ENCODE measurements at places on chromosomes 4 and X. TPM values are rescaled to one million over a fixed set of nuclear protein-coding genes. Genes with fewer than 3 reads are reported as not detected.
A peak's percentile ranks its signal among the peaks of the same experiment; 100 is the strongest.

DNA sequence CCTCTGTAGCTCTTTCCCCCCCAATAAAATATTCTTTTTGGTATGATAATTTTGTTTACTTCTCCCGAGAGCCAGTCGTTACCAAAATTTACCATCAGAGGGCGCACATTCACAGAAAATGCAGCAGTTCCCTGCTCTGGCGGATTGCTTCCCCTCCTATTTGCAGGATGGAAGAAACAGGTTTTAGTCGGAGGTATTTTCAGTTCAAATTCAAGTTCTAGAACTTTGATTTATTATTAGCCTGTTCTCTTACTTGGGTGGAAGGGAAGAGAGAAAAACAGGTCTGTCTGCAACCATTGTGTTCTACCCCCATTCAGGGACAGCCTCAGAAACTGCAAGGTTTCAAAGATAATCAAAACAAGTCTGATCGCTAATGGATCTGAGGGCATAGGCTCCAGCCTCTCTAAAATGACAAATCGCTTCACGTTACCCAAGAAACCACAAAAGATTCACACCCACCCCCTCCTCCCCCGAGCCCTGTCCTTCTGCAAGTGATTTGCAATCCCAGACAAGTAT lies 263.8 kb upstream of the RPS6KA3 start:
- H3K27me3 ChIP-seq: peaks cover 65% of the 10 kb centered on the region
- peak; percentile 26 for DNase-seq
- H3K36me3 ChIP-seq: no peaks in the 10 kb centered on the region
- H3K4me3 ChIP-seq: peak overlapping the region; percentile 3
- H3K27ac ChIP-seq: no peak overlapping the region

DNA sequence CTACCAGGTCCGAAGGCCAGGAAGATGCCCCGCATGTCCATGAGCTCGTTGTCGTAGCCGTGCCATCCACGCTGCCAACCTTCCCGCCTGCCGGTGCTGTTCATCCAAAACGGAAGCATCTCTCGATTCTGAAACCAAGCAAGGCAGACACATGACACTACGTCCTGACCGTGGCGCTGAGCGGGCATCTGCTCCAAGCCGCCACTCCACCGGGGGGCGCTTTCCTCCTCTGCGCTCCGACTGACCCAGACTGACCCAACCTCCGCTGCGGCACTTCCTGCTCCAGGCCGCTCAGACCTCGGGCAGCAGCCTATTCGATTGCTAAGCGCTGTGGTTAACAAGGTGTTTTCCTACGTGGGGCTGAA lies 120.5 kb downstream of the ENPP6 start:
- no peaks in the 10 kb centered on the region for H3K36me3 ChIP-seq
- H3K27me3 ChIP-seq: no peaks in the 10 kb centered on the region
- DNase-seq: peak; percentile 24
- H3K27ac ChIP-seq: peak overlapping the region; percentile 35

DNA sequence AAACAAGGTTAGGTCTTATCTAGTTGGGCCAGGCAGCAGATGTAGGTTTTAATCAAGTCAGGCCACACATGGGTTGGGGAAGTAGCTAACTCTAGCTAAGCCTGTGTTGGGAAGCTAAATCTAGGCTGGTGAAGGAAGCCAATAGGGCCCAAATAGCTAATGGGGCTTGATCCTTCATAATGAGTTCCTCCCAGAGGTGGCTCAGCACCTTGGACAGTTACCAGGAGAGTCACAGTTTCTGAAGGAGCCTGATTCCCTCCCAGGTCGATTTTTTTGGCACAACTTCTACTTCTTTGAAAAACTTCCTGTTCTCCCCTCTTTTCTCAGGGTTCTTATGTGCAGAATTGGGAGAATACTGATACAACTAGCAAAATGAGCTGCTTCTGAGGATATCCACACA lies 242.5 kb upstream of the PRPS2 start:
- H3K27ac ChIP-seq: no peak overlapping the region
- no peaks in the 10 kb centered on the region for H3K36me3 ChIP-seq
- H3K27me3 ChIP-seq: no peaks in the 10 kb centered on the region
- H3K4me1 ChIP-seq: no peaks in the 10 kb centered on the region
- DNase-seq: no peak

DNA sequence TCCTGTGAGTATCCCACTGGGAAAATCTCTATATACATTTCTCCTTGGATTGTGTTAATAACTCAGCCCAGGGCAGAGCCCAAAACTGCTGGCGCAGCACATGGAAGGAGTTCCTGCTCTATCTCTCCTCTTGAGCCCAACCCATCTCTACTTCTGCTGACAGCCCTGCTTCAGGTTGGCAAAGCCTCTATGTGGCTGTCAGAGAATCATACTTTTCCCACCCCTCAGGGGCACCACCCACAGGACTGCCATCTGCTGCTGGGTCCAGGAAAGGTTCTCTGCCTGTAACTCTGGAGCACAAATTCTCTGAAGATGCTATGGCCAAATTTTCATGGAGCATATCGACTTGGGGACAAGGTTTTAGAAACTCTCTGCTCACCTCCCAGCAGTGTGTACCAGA lies 278.5 kb upstream of the EMCN start:
- no peak overlapping the region for H3K4me3 ChIP-seq
- no peaks in the 10 kb centered on the region for H3K4me1 ChIP-seq
- no peaks in the 10 kb centered on the region for H3K27me3 ChIP-seq
- DNase-seq: no peak

GRCh38 chr4:166913926-166914325 lies 320.4 kb downstream of the SPOCK3 start:
- H3K27me3 ChIP-seq: no peaks in the 10 kb centered on the region
- no peaks in the 10 kb centered on the region for H3K4me1 ChIP-seq
- H3K4me3 ChIP-seq: no peak overlapping the region

GRCh38 chr4:7254736-7255487 lies 62.6 kb downstream of the SORCS2 start:
- H3K27me3 ChIP-seq: no peaks in the 10 kb centered on the region
- H3K36me3 ChIP-seq: no peaks in the 10 kb centered on the region
- H3K4me3 ChIP-seq: no peak overlapping the region

DNA sequence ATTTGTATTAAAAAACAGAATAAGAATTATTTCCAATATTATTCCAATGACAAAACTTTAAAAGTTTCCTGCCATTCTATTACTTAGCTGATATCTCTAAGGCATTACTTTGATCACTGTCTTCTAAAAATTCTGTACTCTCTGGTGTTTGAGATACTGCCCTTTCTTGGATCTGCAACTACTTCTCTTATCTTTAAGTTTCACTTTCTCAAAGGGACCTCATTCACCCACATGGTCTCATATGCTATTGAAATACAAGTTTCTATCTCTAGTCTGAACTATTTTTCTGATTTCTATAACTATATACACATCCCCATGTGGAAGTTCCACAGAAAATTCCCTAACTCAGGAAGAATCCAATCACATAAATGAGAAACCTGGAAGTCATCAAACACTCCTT lies 22.2 kb downstream of the TMPRSS11E start:
- no peak overlapping the region for H3K27ac ChIP-seq
- H3K4me3 ChIP-seq: no peak overlapping the region
- no peaks in the 10 kb centered on the region for H3K4me1 ChIP-seq
- DNase-seq: no peak

GRCh38 chrX:79107891-79108718 lies 36.4 kb upstream of the GPR174 start:
- no peaks in the 10 kb centered on the region for H3K36me3 ChIP-seq
- DNase-seq: no peak
- H3K4me3 ChIP-seq: no peak overlapping the region
- no peaks in the 10 kb centered on the region for H3K4me1 ChIP-seq
- H3K27ac ChIP-seq: no peak overlapping the region

GRCh38 chr4:98203332-98204235 lies 57.6 kb upstream of the RAP1GDS1 start:
- no peaks in the 10 kb centered on the region for H3K36me3 ChIP-seq
- no peaks in the 10 kb centered on the region for H3K27me3 ChIP-seq
- no peak for DNase-seq
- no peak overlapping the region for H3K4me3 ChIP-seq
- H3K4me1 ChIP-seq: no peaks in the 10 kb centered on the region

GRCh38 chr4:73603854-73604584 lies 16.2 kb downstream of the RASSF6 start:
- H3K4me3 ChIP-seq: no peak overlapping the region
- no peaks in the 10 kb centered on the region for H3K27me3 ChIP-seq
- peak overlapping the region; percentile 54 for H3K27ac ChIP-seq
- DNase-seq: no peak
- H3K36me3 ChIP-seq: no peaks in the 10 kb centered on the region

GRCh38 chr4:77501851-77502250 lies 103.8 kb upstream of the CXCL13 start:
- H3K4me1 ChIP-seq: no peaks in the 10 kb centered on the region
- no peaks in the 10 kb centered on the region for H3K27me3 ChIP-seq
- H3K36me3 ChIP-seq: no peaks in the 10 kb centered on the region
- no peak overlapping the region for H3K4me3 ChIP-seq
- no peak for DNase-seq

GRCh38 chrX:96837808-96838207 lies 45.9 kb upstream of the RPA4 start:
- no peaks in the 10 kb centered on the region for H3K36me3 ChIP-seq
- H3K27ac ChIP-seq: no peak overlapping the region
- H3K4me3 ChIP-seq: no peak overlapping the region
- no peaks in the 10 kb centered on the region for H3K4me1 ChIP-seq
- DNase-seq: no peak

- H3K27me3 ChIP-seq: peaks cover 26% of the 10 kb centered on the region
- DNase-seq: no peak
- no peaks in the 10 kb centered on the region for H3K4me1 ChIP-seq
- no peak overlapping the region for H3K27ac ChIP-seq
Observed at GRCh38 chrX:19624739-19625138, 109.4 kb upstream of the MAP3K15 start.

- H3K4me1 ChIP-seq: no peaks in the 10 kb centered on the region
- no peak overlapping the region for H3K27ac ChIP-seq
- no peaks in the 10 kb centered on the region for H3K27me3 ChIP-seq
- H3K36me3 ChIP-seq: no peaks in the 10 kb centered on the region
Observed at GRCh38 chr4:100493756-100494155, 24.1 kb downstream of the EMCN start.

DNA sequence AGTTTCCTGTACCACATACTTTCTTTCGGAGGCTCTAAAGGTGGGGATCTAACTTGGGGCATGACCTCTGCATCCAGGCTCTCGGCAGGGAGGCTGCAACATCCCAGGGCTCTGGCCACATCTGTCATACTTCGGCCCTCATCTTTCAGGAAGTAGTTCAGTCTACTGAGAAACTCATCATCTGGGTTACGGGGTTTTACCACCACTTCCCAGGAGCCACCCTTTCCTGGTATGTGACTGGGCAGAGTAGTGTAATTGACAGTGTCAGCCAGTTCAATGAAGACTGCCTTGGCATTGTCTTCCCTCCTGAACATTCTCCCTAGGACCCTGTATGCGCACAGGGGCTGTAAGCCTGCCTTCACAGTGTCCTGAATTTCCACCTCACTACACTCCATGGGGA lies 2.8 kb downstream of the PNMA5 start:
- no peak for DNase-seq
- no peak overlapping the region for H3K27ac ChIP-seq
- H3K36me3 ChIP-seq: no peaks in the 10 kb centered on the region
- peaks cover 41% of the 10 kb centered on the region for H3K27me3 ChIP-seq

- H3K4me1 ChIP-seq: no peaks in the 10 kb centered on the region
- no peaks in the 10 kb centered on the region for H3K27me3 ChIP-seq
- DNase-seq: no peak
- no peak overlapping the region for H3K4me3 ChIP-seq
- H3K27ac ChIP-seq: no peak overlapping the region
Observed at GRCh38 chrX:30005813-30006212, 209.6 kb upstream of the MAGEB2 start.

- no peaks in the 10 kb centered on the region for H3K27me3 ChIP-seq
- no peak for DNase-seq
- H3K4me3 ChIP-seq: no peak overlapping the region
- no peaks in the 10 kb centered on the region for H3K4me1 ChIP-seq
- H3K27ac ChIP-seq: no peak overlapping the region
Observed at GRCh38 chr4:176438401-176438800, 118.6 kb downstream of the SPCS3 start.

GRCh38 chrX:93637591-93637990 lies 35.8 kb downstream of the NAP1L3 start:
- H3K36me3 ChIP-seq: no peaks in the 10 kb centered on the region
- no peak overlapping the region for H3K27ac ChIP-seq
- peaks cover 10% of the 10 kb centered on the region for H3K27me3 ChIP-seq
- DNase-seq: no peak
- no peak overlapping the region for H3K4me3 ChIP-seq

DNA sequence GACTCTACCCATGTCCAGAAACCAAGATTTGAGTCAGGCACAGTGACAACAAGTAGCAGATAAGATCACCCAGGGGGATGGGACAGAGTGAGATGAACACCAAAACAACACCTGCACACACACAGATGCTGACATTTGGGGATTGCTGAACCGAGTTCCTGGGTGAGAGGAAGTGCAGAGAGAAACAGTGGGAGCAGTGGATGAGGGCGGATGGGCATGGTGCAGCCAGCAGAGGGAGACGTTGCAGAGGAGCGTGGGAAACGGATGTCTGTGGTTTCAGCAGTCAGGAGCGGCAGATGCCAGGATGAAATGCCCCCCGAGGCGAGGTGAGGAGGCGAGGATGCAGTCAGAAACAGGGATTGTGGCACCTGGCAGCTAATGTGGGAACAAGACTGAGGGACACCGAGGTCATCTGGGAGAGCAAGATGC lies 78.6 kb upstream of the STS start:
- DNase-seq: peak; percentile 22
- H3K27ac ChIP-seq: no peak overlapping the region
- H3K4me1 ChIP-seq: no peaks in the 10 kb centered on the region
- no peaks in the 10 kb centered on the region for H3K27me3 ChIP-seq

DNA sequence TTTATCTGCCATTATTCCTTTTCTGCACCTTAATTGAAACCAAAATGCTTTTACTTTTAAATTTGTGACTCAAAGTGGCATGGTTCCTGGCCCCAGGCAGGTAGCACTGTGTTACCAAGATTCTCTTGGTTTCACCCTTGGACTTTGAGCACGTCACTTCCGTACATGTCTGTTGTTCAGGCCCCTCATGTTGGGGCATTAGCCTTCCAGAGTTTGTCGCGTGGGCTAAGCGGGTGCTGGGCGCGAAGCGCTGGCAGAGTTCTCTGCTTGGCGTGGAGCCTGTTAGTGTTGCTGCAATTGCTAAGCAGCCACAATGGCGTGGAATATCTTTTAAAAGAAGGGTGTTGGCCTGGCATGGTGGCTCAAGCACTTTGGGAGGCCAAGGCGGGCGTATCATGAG lies 14.0 kb upstream of the TADA2B start:
- peaks cover 11% of the 10 kb centered on the region for H3K36me3 ChIP-seq
- DNase-seq: no peak
- H3K27me3 ChIP-seq: no peaks in the 10 kb centered on the region
- H3K4me3 ChIP-seq: no peak overlapping the region

- no peak for DNase-seq
- H3K36me3 ChIP-seq: no peaks in the 10 kb centered on the region
- no peak overlapping the region for H3K4me3 ChIP-seq
- no peaks in the 10 kb centered on the region for H3K27me3 ChIP-seq
- no peak overlapping the region for H3K27ac ChIP-seq
Observed at GRCh38 chr4:187608001-187608421, 387.6 kb upstream of the ZFP42 start.

The HTN1 gene
- total RNA-seq: not detected

The SHROOM2 gene
- total RNA-seq: 0.48 TPM

The MAGEB1 gene
- not detected for total RNA-seq

The EPHA5 gene
- total RNA-seq: 0.29 TPM

The CLGN gene
- total RNA-seq: 0.32 TPM

The SPANXN4 gene
- not detected for total RNA-seq

The ART3 gene
- total RNA-seq: not detected

The PPP4R3C gene
- total RNA-seq: not detected

The MORF4L2 gene
- total RNA-seq: 179 TPM

The ZIC3 gene
- total RNA-seq: not detected
